ENCODE measurements at places on chromosomes 11 and 22. TPM values are rescaled to one million over a fixed set of nuclear protein-coding genes. Genes with fewer than 3 reads are reported as not detected.

GRCh38 chr11:31847761-31848160 lies 36.6 kb upstream of the PAX6 start:
- DNase-seq: no peak

- no peak for DNase-seq
These were observed 42.9 kb downstream of the LRRC32 start for GRCh38 chr11:76627606-76628005.

GRCh38 chr11:62137881-62138629 lies 14.2 kb downstream of the INCENP start:
- no peak for DNase-seq

DNA sequence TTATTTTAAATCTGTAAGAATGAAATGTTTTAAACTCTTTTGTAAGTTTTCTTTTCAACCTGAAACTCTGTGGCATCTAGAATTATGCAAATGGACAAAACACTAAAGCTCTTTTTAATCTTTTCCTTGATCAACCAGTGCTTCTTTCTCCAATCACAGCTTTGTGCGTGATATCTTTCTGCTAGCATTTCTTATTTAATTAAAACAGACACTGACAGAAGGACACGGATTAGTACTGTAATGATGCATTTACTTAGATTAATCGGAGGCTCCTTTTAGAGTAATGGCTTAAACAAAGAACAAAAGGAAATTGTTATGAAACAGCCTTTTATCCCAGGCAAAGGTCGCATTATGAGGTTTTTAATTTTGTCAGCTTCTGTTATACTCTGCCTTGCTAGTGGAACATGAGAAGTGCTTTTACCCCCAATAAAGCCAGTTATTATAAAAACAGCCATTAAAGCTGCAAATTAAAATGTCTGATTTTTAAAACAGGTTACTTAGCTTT lies 48.5 kb upstream of the SOX6 start:
- no peak for DNase-seq

- DNase-seq: no peak
These were observed 95.2 kb upstream of the LDLRAD3 start for GRCh38 chr11:35848616-35849015.

DNA sequence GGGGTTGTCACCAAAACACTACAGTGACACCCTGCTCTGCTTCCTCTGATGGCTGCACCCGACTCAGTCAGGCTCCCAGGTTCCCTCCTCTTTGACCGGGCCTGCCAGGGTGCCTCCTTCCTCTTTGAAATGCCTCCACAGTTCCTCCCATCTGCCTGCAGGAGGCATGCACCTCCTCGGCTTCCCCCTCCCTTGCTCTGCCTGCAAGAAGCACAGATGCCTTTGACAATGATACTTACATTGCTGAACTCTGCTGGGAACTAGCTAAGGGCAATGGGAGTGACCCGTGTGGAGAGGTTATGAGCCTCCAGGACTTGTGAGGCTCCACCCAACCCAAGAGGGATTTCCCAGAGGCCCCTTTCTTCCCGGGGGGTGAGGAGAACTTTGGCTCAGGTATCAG lies 674.1 kb downstream of the OPCML start:
- peak; percentile 14 for DNase-seq

DNA sequence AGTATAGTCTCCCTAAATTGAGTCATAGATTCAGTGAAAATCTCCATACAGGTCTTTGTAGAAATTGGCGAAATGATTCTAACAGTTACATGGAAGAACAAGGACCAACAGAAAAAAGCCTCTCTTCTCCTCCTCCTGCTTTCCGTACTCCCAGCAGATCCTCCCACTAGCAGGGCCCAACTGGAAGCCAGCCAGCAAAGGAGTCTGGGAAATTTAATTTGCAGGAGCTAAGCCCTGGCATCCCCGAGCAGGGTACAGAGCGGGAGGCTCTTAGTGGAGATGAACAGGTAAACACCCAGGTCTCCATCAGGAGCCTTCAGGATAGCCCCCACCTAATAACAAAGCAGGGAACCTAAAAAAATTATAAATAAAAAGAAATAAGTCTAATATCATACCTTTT lies 1473.8 kb downstream of the TBC1D22A start:
- DNase-seq: no peak

DNA sequence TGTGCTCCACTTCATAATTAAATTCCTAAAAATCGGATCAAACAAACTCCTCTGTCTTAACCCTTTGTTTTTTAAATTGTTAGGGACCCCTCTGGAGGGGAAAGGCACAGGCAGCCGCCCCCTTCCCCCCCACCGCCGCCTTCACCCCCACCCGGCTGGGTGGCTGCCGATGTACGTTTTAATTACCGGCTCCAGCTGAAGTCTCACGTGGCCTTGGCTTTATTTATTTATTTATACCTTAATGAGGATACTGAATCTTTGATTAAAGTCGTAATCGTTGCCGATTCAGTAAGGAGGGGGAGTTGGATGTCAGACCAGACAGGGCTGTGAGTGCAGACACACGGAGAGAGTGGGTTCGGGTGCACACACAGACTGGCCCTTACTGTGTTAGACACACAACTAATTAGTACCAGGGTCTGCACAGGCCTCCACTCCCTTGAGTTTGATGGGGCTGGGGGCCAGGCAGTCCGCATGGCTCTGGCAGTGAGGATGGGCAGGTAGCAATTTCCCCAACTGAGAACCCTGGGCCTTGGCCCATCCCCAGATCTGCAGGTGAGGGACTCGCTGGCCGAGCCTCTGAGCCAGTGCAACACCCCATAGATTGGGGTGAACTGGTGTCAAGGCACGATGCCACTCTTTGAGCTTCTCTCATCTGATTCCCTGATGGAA lies 51.3 kb upstream of the NNMT start:
- DNase-seq: no peak

DNA sequence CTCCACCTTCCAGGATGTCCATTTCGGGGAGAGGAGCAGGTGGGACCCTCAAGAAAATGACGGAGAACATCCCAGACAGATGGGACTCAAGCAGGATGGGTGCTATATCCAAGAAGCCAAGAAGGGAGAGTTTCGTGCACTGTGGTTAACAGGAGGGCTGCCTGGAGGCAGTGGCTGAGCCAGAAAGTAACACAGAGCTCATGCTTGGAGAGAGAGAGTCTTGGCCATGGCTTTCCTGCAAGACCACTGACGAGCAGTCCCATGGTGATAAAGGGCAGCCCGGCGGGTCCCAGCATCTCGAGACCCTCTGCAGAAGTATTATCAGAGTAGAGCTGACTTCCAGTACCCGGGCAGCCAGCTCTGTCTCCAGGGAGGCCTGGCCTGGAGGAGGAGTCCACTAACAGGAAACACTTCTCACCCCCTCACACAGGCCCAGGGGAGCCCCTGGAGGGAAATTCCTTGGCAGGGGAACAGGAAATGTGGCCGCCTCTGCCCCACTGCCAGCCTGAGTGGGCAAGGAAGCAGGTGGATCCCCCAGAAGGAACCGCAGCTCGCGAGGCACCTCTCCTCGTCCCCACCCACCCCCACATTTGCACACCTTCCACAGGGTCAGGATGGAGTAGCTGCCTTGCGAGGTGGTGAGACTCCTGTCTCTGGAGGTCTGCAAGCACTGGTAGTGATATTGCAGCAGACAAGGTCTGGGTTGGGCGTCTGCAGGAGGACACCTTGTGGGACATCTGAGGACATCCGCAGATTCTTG lies 32.2 kb downstream of the CYTH4 start:
- DNase-seq: no peak

GRCh38 chr22:42820045-42820763 lies 36.9 kb downstream of the ARFGAP3 start:
- DNase-seq: peak; percentile 38

GRCh38 chr11:128042290-128042751 lies 545.0 kb downstream of the ETS1 start:
- no peak for DNase-seq

- no peak for DNase-seq
These were observed 30.5 kb downstream of the CD82 start for GRCh38 chr11:44595964-44596381.

GRCh38 chr11:6587360-6587953 lies 16.0 kb downstream of the RRP8 start:
- DNase-seq: no peak

Gene C11orf21
- total RNA-seq: not detected

Gene RAC2
- 1.3 TPM for total RNA-seq

Gene F2
- not detected for total RNA-seq

Gene AP2A2
- 25.1 TPM for total RNA-seq

Gene SCN3B
- total RNA-seq: 0.09 TPM

Gene RTN4R
- total RNA-seq: 1.6 TPM

Gene B4GAT1
- total RNA-seq: 15.0 TPM

Gene NCF4
- not detected for total RNA-seq

Gene OR5AK2
- total RNA-seq: not detected

Gene LRRC4C
- total RNA-seq: 0.12 TPM
